Panc1 (cell line): ENCODE measurements at places on chromosomes 6 and 20. TPM values are rescaled to one million over a fixed set of nuclear protein-coding genes. Genes with fewer than 3 reads are reported as not detected.

DNA sequence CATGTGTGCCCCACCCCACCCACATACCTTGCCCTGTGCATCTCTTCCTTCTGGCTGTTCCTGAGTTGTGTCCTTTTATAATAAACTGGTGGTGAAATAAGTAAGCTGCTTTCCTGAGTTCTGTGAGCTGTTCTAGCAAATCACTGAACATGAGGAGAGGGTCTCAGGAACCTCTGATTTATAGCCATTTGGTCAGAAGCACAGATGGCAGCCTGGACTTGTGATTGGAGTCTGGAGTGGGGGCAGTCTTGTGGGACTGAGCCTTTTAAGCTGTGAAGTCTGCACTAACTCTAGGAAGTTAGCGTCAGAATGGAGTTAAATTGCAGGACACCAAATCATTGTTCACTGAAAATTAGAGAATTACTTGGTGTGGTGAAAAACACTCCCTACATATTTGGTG lies 245.4 kb downstream of the LRFN2 start:
- DNase-seq = no peak

GRCh38 chr6:106508834-106509233 lies 120.5 kb downstream of the RTN4IP1 start:
- no peak for DNase-seq

GRCh38 chr6:151181706-151182363 lies 57.9 kb upstream of the AKAP12 start:
- no peak for DNase-seq

- DNase-seq = no peak
Measured at GRCh38 chr20:59124296-59125029, 39.2 kb upstream of the ZNF831 start.

DNA sequence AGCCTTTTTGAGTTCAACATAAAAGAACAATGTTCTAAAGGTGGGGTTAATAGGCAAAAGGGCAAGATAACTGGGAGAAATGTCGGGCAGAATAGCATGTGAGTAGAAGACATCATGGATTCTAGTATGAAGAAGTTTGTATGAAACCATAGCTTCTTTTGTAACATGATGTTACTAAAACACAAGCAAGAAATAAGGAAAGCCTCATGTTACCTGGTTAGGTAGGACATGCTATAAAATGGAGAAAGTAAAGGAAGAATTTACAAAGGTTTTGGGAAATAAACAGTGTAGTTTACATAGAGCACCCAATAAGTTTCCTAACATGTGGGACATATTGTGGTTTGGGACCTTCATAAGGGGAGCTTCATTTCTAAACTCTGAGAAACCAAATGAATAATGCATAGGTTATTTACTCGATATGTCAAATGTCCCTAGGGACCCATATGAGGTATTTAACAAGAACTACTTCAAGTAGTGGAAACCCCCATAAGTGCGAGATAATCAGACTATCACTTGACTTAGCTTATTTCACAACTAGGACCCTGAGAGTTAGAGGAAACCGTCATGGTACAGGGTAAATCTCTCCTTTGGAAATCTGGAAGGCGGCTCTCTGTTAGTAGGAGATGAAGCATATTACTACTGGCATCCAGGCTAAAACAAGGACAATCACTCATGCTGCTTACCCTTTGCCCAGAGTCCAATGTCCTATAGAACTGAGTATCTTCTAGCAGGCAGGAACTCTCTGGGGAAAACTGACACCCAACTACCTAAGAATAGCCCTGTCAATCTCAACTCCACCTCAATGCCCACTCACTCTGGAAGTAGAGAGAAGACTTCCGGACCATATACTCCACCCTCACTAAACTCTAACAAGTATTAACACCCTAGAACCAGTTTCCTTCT lies 57.5 kb downstream of the ILRUN start:
- no peak for DNase-seq

DNA sequence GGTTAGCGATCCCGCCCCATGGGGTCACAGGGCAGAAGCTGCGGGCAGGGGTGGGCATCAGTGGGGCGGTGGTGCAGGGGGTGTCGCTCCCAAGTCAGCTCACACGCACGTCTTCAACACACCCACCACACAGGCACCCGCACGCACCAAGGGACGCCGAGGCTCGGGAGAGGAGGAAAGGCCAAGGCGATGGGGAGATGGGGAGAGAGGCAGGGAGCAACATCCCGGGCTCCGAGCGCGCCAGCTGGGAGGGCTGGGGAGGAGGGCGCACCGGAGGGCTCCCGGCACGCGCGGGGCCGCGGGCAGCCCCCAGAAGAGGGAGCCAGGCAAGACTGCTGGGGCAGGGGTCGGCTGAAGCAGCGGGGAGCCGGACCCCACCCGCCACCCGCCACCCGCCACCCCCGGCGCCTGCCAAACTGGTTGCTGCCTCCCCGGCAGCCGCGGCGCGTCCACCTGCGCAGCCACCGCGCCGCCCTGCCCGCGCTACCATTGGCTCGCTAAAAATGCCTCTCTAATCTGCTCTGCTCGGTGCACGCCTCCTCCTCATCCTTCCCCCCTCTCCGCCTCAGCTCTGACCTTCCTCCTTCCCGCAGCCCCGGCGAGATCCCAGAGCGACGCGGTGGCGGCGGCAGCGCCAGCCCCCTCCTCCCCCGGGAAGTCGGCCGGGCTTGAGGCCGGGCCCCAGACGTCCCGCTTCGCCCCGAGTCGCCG lies at the start of gene PACSIN1:
PACSIN1 (plus strand) TSS at position 546 of the 711 bp plus-strand sequence. CDS start 60,230 bp downstream, outside the sequence.
- no peak for DNase-seq

DNA sequence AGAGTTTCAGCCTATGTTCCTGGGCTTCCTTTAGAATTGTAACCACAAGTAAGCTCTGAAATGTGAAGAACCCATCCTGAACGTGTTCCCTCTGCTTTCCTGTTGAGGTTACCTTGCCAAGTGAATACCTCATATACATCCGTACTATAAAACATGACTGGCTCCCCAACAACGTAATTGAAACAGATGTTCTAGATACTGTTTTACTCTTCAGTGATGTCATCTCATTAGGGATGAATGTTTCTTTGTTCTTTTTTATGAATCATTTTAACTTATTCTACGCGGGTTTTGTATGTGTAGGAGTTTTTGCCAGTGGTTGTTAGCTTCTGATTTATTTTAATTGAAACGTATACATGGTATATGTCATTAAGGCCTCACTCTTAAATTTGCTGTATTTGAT lies 166.8 kb downstream of the SAMD5 start:
- DNase-seq = no peak

The NT5E gene
- 58.4 TPM for total RNA-seq

The SPATA25 gene
- 1.8 TPM for total RNA-seq

The RRP36 gene
- 106 TPM for total RNA-seq

The CTAGE9 gene
- total RNA-seq = 0.15 TPM
